ENCODE measurements at places on chromosomes 2 and 18.

GRCh38 chr2:98747888-98748287 lies 17.0 kb upstream of the MGAT4A start:
- no peak for DNase-seq

- no peak for DNase-seq
Observed at GRCh38 chr2:27960237-27960912, 69.8 kb downstream of the BABAM2 start.

- no peak for DNase-seq
Observed at GRCh38 chr2:36536776-36537175, 61.2 kb downstream of the FEZ2 start.

GRCh38 chr2:104599787-104600510 lies 254.0 kb upstream of the POU3F3 start:
- no peak for DNase-seq

DNA sequence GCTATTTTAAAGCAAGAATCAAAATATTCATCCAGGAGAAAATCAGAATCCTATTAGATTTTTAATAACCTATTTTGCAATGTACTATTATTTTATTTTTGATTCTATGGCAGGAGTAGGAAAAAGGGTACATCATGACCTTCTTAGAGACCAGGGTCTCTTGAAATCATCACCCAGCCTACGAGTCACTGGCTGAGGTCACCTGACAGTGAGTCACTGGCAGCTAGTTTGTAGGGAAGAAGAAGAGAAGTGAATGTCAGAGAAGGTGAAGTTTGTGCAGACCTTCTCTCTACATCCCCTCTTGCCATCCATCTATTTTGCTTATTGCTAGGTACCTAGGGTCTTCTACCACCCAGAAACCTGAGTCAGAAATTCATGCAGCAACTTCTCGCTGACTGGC lies 144.2 kb downstream of the ALK start:
- DNase-seq, result no peak

GRCh38 chr18:36693931-36694620 lies 134.7 kb downstream of the TPGS2 start:
- DNase-seq, result no peak

- no peak for DNase-seq
Observed at GRCh38 chr2:215982465-215982875, 30.9 kb downstream of the MREG start.

GRCh38 chr2:1024981-1025380 lies 74.3 kb downstream of the SNTG2 start:
- no peak for DNase-seq

GRCh38 chr2:114201781-114202180 lies 240.7 kb upstream of the DPP10 start:
- no peak for DNase-seq

DNA sequence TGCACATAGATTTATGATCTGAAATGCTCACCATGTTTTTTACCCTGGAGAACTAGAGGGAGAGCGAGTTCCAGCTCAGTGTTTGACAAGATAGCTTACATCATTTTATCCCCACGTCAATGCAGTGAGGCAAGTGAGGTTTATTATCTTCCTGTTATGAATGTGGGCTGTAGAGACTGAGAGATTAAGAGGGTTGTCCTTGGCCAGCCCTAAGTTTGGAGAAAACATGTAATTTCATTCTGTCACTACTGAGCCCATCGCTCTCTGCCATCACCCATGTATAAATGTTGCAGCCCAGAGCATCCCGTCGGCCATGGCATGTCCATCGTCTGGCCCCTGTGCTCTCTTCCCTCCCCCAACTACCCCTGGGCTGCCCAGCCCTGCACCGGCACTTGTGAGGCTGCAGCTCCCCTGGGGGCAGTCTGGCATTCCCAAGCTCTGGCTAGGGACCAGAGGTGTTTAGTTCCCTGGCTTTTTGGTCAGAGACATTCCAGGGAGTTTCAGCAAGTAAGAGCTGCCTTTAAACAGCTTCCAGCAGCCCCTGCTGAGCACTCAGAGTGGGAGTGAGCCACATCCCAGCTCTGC lies 136.7 kb downstream of the ANTXR1 start:
- DNase-seq, result no peak

DNA sequence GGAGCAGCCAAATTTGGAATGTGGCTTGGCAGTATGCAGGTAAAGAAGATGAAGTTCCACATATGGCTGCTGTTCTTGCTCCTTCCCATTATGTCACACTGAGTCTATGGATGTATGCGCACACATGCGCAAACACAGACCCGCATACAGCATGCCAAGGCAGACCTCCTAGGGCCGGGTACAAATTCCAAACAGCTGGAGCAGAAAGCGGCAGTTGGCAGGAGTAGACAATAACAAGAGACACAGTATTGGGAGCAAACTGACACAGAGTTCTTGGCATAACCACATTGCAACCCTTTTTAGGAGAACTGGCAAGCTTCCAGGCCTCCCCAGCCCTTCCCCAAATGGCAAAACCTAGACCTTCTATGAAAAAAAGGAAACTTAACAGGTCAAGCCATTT lies 268.9 kb downstream of the SP3 start:
- no peak for DNase-seq

DNA sequence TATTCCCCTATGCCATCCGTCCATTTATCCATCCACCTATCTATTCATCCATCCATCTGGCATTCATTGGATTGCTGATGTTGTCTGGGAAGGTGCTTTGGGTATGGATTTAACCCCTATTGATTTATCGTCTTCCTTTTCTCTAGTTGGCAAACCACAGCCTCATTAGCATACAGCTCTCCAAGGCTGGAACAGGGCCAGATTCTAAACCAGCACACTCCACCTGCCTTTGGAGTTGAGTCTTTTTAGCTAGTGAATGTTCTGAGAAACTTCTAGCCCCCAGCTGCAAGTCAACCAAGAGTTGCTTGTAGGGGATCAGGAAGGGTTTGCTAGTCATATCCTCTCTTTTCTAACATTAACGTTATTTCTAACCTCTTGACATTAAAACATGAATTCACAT lies 90.7 kb downstream of the NRP2 start:
- DNase-seq, result no peak
